ENCODE measurements at places on chromosomes 7 and 10.
A peak's percentile ranks its signal among the peaks of the same experiment; 100 is the strongest.

GRCh38 chr10:4310172-4310571, 515.8 kb upstream of the AKR1E2 start:
- no peak for DNase-seq

DNA sequence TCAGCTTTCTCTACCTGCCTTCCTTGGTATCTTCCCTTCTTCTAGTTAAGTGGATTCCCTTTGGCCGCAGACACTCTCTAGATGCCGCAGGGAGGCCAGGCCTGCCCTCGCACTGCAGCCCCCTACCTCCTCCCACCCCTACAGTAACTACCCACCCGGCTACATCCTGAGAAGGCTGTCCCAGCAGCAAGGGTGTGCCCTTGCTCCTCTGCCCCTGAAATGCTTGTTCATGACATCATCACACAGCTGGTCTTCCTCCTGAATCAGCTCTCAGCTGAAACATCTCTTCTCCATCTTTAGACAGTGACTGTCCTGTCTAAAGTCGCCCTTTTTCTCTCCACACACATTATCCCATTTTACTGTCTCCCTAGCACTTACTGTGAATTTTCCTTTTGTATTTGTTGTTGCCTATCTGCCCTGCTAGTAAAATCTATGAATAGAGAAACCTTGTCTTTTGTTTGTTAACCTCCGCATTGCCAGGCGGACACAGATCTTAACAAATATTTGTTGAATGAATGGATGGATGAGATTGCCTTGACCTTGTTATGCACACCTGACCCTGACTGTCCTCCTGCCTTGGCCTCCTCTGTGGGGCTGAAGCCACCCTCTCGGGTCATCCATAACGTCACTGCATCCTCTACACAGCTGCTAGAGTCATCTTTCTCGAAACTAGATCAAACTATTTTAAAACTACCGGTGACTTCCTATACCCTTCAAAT, 108.9 kb upstream of the GATA3 start:
- no peak for DNase-seq

- no peak for DNase-seq
These were observed 5.3 kb upstream of the ACTR3B start for GRCh38 chr7:152754075-152754730.

- no peak for DNase-seq
These were observed 26.0 kb downstream of the ADD3 start for GRCh38 chr10:110033701-110034235.

DNA sequence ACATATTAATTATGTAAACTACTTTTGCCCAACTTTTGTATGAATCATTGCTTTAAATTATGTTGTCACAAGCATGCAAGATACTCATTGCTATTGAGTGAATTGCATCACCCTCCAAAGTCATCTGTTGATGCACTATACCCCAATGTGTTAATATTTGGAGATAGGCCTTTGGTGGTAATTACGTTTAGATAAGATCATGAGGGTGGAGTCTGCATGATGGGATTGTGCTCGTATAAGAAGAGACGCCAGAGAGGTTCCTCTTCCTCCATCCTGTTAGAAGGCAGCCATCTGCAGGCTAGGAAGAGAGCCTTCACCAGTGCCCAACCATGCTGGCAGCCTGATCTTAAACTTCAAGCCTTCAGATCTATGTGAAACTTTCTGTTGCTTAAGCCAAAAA, 95.3 kb upstream of the MAGI2 start:
- no peak for DNase-seq

GRCh38 chr7:50303335-50304128, 984 bp upstream of the IKZF1 start:
- no peak for DNase-seq

GRCh38 chr7:36752026-36752711, 27.9 kb upstream of the AOAH start:
- DNase-seq, result no peak

DNA sequence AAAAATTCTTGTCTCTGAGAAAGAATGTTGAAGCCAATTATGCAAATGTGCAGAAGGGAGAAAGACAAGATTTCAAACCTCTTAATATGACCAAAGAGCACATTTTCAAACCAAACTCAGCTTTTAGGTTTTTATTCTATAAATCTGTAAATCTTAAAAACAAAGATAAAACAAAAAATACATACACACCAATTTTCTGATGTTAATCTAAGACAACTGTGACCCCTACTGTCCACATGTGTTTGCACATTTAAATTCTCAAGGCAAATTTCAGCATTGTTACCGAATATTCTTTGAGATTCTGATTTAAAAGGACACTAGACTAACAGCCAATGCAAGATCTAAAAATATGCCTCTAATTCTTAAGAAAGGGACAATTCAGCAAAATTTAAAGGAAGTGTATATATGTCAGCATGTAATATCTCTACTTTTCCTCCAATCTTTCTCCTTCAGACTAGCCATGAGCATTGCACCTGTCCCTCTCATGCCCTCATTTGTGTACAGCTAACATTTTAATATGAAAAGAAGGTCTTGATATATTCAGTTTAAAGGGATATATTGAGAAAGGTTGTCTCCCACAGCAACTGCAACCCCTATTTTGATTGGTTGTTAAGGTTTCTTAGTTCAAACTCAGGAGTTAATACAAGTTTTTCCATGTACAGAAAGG, 417.9 kb downstream of the IPMK start:
- no peak for DNase-seq

DNA sequence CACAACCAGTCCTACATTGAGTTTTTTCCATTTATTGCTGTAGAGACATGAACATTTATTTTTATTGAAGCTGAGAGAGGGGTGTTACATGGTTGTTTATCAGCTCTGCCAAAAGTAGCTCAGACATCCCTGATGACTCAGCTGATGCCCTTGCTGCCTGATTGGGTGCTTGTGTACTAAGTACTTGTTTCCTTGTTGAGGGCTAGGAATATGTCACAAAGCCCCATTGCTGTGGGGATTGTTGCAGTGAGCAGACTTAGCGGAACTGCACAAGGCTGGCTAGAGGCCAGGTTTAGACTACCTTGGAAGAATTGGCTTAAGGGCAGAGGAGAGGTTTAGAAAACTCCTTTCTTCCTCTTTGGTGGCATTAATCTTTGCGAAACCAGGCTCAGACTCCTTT, 110.6 kb downstream of the AUTS2 start:
- DNase-seq, result no peak

DNA sequence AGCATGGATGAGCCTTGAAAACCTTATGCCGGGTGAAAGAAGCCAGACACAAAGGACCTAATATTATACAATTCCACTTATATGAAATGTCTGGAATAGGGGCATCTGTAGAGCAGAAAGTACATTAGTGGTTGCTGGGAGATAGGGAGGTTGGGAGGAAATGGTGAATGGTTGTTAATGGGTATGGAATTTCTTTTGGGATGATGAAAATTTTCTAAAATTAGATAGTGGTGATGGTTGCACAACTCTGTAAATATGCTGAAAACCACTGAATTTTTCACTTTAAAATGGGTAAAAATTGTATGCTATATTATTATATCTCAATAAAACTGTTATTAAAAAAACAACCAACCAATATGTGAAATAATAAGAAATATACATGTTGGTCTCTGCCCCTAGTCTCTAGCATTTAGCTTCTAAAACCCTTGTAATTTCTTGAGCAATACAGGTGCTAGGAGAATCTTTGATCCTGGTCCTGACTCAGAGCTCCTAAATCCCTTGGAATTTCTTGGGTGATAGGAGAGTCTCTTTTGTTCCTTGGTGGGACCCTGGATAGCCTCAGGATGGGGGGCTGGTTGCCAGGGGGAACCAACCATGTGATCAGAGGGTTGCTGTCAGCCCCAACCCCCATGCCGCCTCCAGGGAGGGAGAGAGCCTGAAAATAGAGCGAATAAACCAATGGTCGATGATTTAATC, 64.0 kb downstream of the TACR2 start:
- DNase-seq, result no peak

DNA sequence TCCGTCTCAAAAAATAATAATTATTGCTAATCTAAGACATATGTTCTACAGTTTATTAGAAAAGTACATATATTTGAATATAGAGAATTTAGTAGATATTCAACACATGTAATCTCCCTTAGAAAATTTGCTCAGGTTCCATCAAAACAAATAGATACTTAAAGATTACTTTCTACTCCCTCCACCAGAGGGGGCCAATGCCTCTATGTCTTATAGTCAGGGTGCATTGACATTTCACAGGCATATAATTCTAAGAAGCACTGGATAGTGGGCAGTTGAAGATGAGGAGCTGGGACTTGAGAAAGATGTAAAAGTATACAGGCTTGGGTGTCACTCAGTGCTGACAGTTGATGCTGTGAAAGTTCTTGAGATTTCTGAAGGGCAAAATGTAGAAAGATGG, 301.6 kb upstream of the HPS1 start:
- peak; percentile 8 for DNase-seq

DNA sequence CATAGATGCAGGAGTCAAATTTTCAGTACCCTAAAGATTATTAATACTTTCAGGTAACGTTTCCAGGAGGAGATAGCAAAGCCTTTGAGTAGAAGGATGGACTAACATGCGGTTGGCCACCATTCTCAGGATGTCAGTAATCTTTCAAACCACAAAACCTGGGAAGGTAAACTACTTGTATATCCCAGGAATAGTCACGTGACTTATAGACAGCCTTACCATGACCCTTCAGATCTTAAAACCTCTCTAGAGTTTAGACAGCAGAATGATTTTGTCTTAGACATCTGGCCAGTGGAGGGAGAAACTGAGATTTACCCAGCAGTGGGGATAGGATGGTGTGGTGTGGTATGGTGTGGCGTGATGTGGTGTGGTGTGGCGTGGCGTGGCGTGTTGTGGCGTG, 447.8 kb upstream of the GALNT17 start:
- DNase-seq, result no peak

GRCh38 chr10:129614341-129614740, 147.3 kb downstream of the MGMT start:
- no peak for DNase-seq

DNA sequence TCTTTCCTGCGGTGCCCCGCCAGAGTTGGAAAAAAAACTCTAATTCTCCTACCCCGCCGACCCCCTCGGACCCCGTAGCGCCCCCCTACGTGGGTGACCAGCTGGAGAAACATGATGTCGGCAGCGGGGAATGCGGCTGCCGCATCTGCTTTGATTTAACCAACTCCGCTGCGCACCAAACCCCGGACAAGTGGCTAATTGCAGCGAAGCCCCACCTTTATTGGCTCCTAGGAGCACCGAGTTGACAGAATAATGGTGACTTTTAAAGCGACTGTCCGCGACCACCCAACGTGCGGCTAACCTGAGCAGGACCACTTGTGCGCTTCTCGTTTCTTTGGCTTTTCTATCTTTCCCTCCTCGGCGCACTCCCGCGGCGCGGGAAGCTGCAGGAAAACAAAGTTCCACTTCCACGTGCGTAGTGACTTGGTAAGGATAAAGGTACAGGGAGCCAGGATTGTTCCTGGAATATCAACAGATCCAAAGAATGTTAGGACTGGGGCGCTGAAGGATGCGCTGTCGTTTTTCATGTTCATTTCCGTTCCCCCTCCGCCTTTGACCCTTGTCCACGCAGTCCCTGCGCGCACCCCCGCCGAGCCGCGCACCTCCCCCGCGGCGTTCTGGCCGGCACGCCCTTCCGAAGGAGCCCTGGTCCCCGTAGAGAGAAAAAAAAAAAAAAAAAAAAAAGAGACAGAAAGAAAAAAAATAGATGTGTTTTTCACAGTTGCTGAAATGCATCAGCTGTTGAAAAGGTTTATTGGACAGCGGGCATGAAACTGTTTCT, 1.4 kb downstream of the WNT16 start:
- DNase-seq, result peak; percentile 32

GRCh38 chr7:617614-618538, 98.2 kb upstream of the PDGFA start:
- no peak for DNase-seq

DNA sequence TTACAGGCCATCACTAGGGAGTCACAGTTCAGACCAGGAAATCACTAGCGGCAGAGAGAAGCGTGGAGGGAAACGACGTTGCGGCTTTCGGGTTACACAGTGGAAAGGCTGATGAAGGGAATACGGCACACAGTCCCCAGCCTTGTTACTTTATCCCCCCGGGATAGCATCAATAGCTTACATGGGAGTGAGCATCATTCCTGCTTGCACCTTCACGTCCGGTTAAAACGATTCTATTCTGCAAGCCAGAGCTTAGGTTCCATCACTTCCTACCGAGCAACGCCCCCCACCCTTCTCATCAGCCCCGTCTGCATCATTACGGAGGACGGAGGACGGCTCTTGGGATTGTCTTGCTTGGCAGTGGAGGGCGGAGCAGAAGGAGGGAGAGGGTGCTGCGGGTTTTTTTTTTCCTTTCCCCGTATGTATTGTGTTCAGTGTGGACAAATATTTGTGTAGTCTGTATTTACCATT, 124.9 kb downstream of the CLEC2L start:
- no peak for DNase-seq

- DNase-seq, result no peak
These were observed 5.7 kb downstream of the GRID2IP start for GRCh38 chr7:6545398-6546126.

- DNase-seq, result no peak
These were observed 64.7 kb downstream of the BICC1 start for GRCh38 chr10:58577437-58577777.

GRCh38 chr10:115976342-115976741, 296.7 kb downstream of the GFRA1 start:
- DNase-seq, result no peak

DNA sequence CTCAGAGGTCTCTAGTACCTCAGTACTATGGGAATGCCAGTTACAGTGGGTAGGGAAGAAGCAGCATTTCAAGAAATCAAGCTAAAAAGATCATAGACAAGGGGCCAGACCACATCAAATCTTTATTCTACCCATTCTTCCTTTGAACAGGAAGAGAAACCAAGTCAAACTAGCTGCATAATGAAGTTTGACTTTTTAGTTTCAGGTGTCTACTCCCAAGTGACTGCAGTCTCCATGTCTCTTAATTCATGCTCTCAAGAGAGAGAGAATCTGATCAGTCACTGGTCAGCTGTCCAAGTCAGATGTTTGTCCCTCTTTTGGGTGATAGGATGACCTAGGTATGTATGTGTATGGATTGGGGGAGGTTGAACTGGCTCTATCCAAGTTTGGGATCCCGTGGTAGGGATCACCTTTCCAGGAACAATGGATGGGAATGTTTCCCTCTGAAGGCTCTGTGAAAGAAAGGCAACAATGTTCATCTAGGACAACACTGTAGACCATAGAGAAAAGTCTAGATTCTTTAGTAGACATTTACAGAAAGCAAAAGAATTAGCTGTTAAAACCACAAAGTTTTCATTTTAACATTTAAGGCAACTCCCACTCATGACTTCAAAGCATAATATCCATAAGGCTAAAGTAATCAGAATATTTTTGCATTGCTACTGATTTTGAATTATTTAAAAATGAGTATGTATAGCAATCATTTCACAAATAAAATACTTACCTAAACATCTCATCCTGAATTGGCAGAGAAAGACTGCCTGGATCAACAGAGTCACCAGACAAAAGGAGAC, 30.1 kb upstream of the PRTFDC1 start:
- DNase-seq, result no peak

DNA sequence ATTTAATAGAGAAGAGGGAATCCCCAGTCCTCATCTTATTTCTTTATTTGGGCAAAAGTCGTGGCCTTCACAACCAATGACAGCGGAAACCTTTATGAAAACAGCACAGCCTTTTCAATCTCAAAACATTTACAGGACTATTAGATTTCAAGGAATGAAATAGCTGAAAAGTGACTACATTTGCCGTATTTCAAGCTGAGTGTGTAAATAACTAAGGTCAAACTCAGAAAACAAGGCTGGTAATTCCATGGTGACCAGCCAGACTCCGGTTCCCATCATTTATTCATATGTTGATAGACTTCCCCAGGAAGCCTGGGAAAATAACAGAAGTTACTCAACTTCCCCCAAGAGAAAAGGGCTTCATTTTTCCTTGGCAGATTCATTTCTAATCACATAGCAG, 457.3 kb upstream of the NFE2L3 start:
- no peak for DNase-seq

- DNase-seq, result no peak
These were observed 7.1 kb downstream of the NACAD start for GRCh38 chr7:45081670-45081974.

Measured in NT2/D1 (cell line).